ENCODE measurements at places on chromosomes 12 and 14.

- peak; percentile 26 for DNase-seq
Observed at GRCh38 chr12:29428633-29429032, 47.7 kb upstream of the ERGIC2 start.

- DNase-seq: no peak
Observed at GRCh38 chr12:80707830-80708258, 410 bp downstream of the MYF6 start.

DNA sequence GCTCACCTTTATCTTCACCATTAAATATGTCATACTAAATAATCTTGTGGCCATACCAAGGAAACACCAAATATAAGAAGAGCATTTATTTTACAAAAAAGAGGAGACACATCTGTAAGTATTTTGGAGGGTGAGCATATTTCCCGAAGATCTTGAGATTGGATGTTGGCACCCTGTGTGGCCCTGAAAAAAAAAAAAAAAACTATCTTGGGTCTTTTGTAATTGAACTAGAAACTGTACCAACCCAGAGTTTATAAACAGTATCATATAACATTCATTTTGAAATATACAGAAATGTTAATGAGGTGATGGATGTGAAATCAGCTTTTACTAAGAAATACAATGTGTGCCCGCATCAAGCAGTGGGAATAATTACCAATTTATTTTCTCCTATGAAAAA is 104.0 kb upstream of the FRMD6 start:
- DNase-seq: no peak

GRCh38 chr12:98635657-98636323 is 8.8 kb downstream of the IKBIP start:
- peak; percentile 31 for DNase-seq

GRCh38 chr12:65838330-65838976 is 14.2 kb downstream of the HMGA2 start:
- no peak for DNase-seq

DNA sequence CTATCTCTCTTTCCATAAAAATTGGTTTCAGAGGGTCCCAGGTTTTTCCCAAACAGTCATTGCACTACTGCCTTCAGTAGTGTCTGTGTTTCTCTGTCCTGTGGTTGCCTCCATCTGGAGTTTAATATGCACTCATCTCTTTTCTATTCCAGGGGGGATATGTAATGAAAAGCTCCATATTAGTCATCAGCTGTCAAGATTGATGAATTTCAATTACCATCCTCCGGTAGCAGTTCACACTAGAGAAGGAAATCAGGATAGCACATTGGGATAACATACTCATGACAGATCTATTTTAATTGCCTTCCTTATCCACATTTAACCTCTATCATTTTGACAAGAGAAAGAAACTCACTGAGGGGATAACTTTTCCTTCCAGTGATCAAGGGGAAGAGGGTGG is 589.0 kb upstream of the SEL1L start:
- no peak for DNase-seq

- DNase-seq: no peak
Observed at GRCh38 chr12:32502693-32503502, 103.5 kb downstream of the FGD4 start.

- DNase-seq: peak; percentile 27
Observed at GRCh38 chr12:62438098-62438692, 28.4 kb upstream of the MON2 start.

- no peak for DNase-seq
Observed at GRCh38 chr14:24534286-24534685, 26.2 kb upstream of the CMA1 start.

GRCh38 chr14:67690011-67690410 is 5.6 kb downstream of the RDH11 start:
- DNase-seq: no peak

DNA sequence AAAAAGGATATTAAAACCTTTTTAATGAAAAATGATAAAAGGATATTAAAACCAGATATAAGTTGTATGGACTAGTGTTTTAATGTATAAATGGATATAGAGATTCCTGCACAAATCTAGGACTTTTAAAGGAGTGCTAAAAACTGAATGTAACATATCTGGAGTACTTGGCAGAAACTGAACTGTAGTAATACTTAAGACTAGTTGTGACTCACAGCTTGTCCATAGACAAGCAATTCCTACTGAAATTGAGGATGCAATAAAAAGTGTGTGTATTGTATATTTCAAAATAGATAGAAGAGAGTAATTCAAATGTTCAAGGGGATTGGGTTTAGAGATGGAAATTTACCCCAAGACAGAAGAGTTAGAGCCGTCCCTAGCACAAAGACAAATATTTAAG is 59.6 kb downstream of the FBXO33 start:
- DNase-seq: peak; percentile 23

DNA sequence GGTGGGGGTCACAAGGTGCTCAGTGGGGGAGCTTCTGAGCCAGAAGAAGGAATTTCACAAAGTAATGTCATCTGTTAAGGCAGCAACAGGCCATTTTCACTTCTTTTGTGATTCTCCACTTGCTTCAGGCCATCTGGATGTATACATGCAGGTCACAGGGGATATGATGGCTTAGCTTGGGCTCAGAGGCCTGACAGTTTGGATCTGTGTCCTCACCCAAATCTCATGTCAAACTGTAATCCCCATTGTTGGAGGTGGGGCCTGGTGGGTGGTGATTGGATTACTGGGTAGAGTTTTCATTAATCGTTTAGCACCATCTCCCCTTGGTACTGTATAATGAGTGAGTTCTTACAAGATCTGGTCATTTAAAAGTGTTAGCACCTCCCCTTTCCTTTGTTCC is 36.4 kb downstream of the TESPA1 start:
- no peak for DNase-seq

GRCh38 chr12:53670971-53671370 is 4.9 kb downstream of the ATP5MC2 start:
- DNase-seq: no peak

DNA sequence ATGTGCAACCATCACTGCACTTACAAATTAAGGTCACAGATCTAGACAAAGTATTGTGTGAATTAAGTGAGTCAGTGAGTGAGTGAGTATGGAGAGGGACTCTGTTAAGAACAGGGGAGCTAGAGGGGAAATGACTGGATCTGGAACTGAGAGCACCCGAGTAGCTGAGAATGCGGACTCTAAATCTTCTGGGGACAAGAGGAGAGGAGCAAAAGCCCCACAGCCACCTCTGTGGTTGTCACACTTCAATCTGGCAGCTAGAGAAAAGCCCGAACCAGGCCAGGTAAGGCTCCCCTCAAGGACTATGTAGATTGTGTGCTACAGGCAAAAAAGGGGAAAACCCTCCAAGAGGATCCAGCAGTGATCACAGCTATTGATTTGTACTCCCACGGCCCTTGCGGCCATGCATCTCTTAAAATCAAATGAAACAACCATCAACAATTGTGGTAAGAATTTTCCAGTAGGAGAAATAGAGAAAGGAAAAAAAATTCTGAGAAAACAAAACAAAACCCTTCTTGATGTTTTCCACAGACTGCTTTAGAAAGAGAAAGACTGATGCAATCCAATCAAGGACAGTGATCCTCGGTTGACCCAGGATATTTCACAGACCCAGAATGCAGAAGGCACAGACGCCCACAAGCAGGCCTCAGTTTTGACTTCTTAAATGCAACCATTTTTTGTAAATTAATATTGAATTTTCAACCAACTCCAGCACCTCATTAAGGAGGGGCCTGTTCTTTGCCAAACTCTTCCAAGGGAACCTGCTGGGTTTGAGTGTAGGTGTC is 109.6 kb downstream of the SLC38A6 start:
- DNase-seq: no peak

DNA sequence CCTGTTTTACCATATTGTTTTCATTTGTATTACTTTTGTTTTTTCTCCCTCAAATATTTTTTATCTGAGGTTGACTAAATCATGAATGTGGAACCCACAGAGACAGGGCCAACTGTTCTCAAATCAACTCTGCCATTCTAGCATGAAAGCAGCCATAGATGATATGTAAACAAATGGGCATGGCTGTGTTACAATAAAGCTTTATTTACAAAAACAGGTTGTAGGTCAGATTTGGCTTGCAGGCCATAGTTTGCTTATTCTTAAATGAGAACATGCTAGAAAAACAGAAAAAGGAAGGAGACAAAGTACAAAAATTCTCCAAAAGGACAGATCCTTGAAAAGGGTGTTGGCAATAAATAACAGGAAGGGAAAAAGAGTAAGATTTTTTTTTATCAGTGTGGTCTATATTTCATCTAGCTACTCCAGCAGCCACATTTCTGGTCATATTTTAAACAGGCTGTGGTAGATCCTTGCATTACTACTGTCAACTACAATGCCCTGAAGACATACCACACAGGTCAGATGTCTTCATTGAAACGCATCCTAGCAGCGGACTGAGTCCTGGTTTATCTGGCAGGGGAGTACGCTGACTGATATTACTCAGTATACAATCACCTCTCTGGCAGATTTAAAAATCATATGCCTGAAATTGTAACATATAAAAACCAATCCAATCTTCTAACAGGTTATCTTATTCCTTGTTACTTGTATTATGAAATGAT is 42.9 kb downstream of the SPPL3 start:
- DNase-seq: no peak

DNA sequence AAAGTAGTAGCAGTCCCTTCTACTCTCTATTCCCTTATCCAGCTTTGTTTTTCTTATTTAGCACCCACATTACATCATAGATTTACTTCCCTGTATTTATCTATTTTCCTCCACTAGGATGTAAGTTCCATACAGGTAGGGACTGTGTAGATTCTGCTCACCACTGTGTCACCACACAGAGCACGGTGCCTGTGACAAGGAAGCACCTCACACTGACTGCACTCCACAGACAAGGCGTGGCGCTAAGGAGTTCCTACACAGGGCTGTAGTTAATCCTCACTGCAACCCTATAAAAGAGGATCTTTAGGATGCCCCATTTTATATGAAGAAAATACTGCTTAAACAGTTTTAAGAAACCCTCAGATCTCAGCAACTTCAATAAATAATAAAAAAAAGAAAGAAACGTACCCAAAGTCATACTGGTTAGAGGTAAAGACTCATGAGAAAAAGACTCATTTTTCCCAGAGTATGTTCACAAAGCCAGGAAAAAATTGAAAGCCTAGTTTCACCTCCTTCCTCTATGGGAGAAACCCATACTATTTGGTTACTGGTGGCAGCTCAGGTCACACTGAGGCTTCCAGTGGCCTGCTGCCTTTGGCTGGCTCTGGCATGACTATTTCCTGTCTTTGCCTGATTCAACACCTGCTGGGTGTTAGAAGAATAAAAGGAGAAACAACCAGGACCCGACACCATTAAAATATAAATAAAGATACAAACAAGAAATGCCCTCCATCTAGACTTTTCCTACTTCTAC is 36.9 kb downstream of the RAD9B start:
- no peak for DNase-seq

GRCh38 chr14:105013150-105013785 is 7.6 kb downstream of the CDCA4 start:
- no peak for DNase-seq

- no peak for DNase-seq
Observed at GRCh38 chr14:65191716-65192115, 89.4 kb upstream of the MAX start.

- DNase-seq: no peak
Observed at GRCh38 chr14:72457641-72458040, 436.3 kb downstream of the DPF3 start.

DNA sequence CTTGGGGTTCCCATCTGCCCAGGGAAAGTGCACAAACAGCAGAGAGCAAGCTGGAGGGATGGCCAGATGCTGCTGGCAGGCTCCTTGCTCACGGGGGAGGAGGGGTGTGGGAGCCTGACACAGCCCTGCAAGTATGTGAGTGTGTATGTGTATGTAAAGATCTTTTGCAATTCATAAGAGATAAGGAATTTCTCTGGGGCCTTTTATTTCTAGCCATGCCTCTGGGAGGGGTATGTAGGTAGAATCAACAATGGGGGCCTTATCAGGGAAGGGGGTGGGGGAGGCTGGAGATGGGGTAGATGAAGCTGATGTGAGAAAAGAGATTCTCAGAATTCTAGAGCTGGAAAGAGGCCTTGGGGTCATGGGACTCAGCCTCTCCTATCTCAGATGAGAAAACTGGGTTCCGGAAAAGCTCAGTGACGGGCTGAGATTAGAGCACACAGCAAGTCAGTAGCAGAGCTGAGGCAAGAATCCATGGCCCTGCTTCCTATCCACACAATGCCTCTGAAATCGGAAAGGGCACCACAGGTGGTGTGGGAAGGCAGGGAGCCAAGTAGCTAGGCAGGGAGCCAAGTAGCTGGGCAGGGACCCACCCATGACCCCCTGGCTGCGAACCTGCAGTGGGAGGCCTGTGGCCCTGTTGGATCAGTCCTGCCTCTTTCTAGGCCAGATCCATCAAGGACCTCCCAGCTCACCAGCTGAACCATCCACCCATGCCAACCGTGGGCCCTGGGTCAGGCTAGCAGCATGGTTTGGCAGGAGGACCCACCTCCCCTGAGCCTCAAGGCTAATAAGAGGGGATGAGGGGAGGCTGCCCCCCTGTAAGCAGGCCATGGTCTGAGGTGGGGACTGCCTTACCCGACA is 54.7 kb downstream of the PLEKHG3 start:
- DNase-seq: peak; percentile 83

- no peak for DNase-seq
Observed at GRCh38 chr14:103100281-103101121, 6.0 kb downstream of the EXOC3L4 start.

DNA sequence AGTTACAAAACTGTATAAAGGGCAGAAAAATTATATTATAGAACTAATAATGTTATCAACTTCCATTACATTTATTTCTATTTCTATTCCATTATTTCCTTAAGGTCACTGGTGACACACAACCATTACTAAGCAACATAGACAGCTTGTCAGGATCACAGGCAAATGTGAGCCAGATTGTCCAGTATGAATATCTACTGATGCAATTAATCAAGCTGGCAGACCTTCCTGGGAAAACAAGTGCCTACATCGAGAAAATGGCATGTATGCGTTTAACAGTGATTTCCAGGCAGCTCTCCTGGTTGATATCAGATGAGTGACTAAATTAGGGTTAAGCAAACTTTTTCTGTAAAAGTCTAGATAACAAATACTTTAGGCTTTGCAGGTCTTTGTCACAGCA is 36.9 kb upstream of the TSPAN8 start:
- no peak for DNase-seq

DNA sequence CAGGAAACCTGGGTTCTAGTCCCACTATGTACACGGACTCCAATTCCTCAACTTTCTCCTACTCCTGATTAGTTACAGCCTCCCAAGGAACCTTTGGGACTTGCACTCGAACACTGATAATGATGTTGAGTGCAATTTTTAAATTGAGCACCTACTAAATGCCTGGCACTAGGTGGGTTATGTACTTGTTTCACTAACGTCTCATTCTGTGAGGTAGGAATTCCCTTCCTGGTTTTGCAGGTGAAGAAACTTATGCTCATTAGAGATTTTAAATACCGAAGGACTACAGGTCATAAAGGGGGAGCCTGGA is 536 bp downstream of the PARPBP start:
- DNase-seq: no peak

DNA sequence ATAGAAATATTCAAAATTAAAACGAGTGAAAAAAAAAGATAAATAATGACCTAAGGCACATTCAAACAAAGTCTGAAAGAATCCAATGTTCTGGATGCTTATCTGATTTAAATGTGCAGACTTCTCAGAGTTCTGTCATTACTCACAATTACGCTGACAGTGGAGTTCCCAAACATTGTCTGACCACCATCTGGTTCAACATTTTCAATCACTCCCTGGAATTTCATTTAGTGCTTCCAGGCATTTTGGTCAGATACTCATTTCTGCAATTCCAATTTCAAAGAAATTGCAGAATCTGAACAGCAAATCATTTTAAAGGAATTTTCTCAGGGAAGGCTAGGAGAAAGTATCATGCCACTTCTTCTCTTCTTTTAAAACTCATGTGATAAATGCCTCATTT is 398.2 kb upstream of the PDE3A start:
- peak; percentile 88 for DNase-seq
